ENCODE measurements at places on chromosomes 3 and 15.

- DNase-seq, result no peak
Observed at GRCh38 chr3:77618686-77619085, 578.8 kb downstream of the ROBO2 start.

DNA sequence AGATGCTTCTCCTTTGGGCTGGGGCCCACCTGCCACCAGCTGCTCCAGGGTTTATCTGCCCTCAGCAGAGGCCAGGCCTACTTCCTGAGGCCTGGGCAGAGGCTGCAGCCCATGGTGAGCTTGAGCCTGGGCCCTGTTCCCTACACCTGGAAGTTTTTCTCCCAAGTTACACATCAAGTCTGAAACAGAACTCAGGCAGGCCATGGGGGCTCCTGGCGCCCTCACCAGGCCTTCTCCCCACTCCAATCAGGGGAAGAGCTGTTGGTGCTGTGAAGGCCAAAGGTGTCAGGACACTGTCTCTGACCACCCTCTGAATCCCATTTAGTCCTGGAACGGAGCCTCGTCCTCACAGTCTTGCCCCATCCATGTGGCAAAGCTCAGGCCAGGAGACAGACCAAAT lies 7.3 kb downstream of the VWA5B2 start:
- DNase-seq, result no peak

DNA sequence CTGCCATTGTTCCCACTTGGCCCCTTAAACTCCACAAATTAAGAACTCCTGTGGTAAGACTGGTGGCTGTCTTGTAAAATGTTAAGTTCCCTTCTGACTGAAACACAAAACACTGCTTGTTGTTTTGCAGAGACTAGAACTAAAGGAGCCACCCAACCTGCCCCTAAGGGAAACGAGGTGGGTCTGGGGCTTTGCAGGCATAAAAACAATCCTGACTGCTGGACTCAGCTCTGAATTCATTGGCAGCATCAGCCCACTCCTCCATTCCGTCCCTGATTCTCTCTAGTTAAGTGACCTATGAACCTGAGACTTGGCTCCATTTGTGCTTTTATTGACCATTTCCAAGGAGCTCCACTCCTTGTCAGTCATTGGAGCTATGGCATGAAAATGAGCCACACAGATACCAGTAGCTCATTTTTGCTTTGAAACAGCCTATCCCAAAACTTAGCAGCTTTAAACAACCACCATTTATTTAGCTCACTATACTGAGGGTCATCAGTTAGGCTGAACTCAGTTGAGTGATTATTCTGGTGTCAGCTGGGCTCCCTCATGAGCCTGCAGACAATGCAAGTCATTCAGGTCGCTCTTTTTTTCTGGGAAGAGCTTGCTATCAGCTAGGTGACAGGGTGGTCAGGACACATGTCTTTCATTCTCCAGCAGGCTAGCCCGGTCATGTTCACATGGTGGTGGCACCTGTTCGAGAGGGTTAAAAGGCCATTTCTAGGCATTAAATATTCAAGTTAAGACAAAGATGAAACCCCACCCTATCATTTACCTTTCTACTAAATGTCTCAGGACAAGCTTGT lies 175.1 kb upstream of the CTNNB1 start:
- DNase-seq, result no peak

GRCh38 chr3:69710153-69710977 lies 28.9 kb upstream of the MITF start:
- DNase-seq, result no peak

GRCh38 chr3:194871143-194871863 lies 185.6 kb downstream of the FAM43A start:
- no peak for DNase-seq

DNA sequence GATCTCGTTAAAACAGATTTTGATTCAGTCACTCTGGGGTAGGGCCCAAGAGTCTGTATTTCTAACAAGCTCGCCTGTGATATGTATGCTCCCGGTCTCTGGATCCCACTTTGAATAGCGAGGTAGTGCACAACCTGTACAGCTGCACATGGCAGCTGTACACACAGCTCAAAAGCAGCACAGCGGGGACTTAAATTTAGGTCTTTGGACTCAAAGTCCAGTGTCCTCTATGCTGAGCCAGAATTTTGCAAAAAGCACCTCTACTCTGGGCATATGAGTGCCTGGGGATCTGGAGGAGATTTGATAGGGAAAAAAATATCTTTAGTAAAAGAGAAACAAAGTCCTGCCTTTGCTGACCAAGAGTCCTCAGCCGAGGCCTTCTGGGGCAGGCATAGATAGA lies 83.1 kb downstream of the HMG20A start:
- DNase-seq, result no peak

DNA sequence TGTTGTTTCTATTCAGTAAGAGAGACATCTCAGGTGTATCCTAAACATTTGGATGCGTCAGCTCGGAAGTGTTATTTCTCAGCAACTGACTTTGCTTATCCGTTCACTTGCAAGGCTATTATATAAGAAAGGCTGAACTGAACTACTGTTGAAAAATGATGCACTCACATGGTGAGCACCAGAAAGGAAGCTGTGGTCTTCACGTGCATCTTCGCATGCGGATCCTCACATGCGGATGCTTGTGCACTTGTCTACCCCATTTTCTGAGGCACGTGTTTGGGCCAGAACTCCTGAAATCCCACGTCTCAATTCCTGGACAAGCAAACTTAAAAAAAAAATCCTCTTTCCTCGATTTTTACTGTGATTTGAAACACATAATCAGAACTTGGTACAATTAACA lies 63.2 kb downstream of the PDZRN3 start:
- no peak for DNase-seq

GRCh38 chr3:130488288-130488687 lies 28.7 kb upstream of the COL6A6 start:
- no peak for DNase-seq

- DNase-seq, result peak; percentile 68
Observed at GRCh38 chr3:183265834-183266417, 12.9 kb downstream of the B3GNT5 start.

DNA sequence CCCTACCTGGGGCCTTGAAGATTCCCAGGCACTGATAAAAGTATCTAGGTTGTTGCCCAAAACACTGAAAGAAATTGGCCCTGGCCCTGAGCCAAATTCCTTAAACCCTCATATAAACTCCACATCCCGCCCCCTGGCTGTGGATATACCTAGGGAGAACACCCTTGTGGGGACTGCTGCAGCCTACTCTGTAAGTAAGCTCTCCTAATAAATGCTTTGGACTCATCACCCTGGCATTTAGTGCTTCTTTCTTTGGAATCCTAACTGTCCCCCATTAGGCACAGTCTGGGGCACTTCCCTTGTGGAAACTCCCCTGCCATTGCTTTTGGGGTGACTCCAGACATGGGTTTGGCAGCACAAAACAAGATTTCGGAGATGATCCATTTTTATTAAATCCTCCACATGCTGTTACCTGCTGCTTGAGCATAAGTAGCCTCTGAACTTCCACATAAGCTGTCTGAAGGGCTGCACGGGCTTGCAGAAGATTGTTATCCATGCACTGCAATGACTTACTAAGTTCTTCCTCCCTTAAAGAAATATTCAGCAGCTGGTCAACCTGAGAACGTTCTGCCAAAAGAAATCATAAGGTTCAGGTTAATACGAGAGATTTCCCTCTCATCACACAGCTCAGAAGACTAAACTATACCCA lies 46.4 kb downstream of the ZNF106 start:
- DNase-seq, result no peak

DNA sequence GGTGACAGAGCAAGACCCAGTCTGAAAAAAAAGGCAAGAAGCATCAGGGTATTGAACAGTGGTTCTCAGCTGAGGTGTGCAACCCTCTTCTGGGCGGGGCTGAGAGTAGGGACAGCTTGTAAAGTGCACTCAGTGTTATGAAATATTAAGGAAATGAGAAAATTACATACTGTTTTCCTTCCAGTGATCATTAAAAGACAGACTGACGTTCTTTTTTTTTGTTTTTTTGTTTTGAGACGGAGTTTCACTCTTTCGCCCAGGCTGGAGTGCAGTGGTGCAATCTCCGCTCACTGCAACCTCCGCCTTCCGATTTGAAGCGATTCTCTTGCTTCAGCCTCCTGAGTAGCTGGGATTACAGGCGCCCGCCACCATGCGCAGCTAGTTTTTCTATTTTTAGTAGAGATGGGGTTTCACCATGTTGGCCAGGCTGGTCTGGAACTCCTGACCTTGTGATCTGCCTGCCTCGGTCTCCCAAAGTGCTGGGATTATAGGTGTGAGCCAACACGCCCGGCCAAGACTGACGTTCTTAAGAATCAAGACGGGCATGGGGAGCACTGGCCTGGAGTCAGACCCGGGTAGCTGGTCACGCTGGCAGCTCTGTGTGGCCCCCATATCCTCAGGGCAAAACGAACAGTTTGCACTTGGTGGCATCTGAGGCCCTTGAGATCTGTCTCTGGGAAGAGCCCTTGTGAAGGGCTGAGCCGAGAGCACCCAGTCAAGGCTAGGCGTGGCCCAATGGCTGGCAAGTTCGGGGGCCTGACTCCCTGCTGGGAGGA lies 11.4 kb downstream of the MAN2A2 start:
- no peak for DNase-seq

DNA sequence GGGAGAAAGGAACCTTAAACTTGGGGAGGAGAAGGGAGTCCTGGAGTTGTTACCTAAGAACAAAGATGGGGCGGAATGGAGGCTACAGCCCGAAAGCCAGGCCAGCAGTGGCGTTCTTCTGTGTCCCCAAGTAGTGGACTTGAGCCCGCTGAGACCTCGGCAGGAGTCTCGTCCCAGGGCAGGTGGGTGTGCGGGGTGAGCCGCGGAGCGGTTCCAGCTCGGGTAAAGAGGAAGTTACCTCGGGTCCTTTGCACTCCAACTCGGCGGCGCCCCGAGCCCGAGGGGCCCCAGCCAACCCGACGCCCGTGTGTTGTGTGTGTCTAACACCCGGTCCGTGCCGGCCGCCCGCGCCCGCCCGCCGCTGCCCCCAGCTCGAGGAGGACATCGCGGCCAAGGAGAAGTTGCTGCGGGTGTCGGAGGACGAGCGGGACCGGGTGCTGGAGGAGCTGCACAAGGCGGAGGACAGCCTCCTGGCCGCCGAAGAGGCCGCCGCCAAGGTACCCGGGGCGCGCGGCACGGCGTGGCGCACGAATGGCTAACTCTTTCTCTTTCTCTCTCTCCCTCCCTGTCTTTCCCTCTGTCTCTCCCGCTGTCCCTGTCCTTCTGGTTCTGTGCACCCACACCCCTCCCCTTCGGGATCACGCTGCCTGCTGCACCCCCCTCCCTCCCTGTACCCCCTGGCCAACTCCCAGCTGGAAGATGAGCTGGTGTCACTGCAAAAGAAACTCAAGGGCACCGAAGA lies 959 bp downstream of the TPM1 start:
- no peak for DNase-seq

- DNase-seq, result no peak
Observed at GRCh38 chr3:119555309-119555735, 4.1 kb downstream of the CD80 start.

- DNase-seq, result no peak
Observed at GRCh38 chr15:80578206-80578595, 116.9 kb upstream of the ABHD17C start.

DNA sequence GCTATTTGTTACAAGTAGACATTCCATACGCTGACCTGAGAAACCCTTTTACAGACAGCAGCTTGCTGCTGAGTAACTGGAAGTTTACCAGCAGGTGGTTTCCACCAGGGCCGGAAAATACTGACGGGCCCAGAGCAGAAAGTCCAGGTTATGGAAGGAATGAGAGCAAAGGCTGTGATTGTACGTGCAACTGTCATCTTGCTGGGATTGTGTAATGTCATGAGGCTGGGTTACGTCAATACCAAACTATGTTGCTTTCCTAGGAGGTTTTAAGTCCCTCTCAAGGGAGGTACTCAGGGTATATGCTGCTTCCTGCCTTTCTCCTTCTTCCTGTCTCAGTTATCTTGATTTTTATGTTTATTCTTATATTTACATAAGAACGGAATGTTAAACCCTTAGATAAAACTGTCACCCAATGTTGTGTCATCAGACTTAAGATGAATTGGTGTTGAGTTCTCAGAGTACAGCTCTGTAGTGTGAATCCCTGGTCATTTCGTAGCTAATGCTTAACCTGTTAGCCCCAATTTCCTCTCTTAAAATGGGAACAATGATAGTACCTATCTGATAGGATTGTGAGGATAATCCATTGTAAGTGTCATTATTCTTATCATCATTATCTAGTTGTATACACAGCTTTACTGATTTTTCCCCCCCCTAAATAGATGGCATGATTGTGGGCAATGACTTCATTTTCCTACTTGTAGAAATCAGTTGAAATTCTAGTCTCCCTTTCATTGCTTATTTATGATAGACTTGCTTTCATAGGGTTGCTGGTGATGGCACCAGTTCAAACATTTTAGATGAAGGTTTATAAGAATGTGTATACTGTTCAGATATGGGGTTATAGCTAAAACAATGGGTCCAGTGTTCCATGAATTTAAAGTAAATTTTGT lies 101.4 kb downstream of the FNDC3B start:
- no peak for DNase-seq

- DNase-seq, result peak; percentile 4
Observed at GRCh38 chr3:40043444-40043755, 234.0 kb downstream of the MYRIP start.

- no peak for DNase-seq
Observed at GRCh38 chr3:99484871-99485270, 153.5 kb upstream of the COL8A1 start.

GRCh38 chr3:56404884-56405283 lies 63.4 kb downstream of the ERC2 start:
- no peak for DNase-seq

- DNase-seq, result no peak
Observed at GRCh38 chr15:67548236-67548852, 5.8 kb downstream of the MAP2K5 start.

GRCh38 chr15:87850916-87851315 lies 405.6 kb downstream of the NTRK3 start:
- DNase-seq, result no peak

GRCh38 chr3:149131589-149131988 lies 2.2 kb downstream of the HPS3 start:
- DNase-seq, result no peak

- no peak for DNase-seq
Observed at GRCh38 chr15:58179206-58179605, 41.0 kb downstream of the AQP9 start.

GRCh38 chr15:41154412-41154811 lies 38.3 kb upstream of the INO80 start:
- no peak for DNase-seq

- DNase-seq, result peak; percentile 61
Observed at GRCh38 chr3:114451051-114451451, 157.2 kb downstream of the TIGIT start.

DNA sequence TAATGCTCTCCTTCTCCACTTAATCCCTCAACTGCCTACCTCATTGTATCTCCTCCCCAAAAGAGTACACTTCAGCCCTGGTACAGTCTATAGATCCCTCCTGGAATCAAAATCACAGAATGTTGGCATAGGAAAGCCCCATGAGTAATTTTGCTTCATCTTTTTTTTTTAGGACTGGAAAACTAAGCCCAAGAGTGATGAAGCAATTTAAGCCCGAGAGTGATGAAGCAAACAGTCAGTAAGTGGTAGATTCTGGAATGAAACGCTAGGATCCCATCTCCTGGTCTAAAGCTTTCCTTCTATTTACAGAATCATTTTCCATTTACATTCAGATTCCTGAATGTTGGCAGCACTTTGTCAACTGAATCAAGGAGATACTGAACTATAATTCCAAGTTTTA lies 29.8 kb upstream of the PLAAT1 start:
- no peak for DNase-seq

Data from spinal cord (tissue), 10 donors.